ENCODE measurements at places on chromosomes 5 and 9.

- no peak for DNase-seq
Measured at GRCh38 chr5:152470167-152470566, 65.1 kb upstream of the NMUR2 start.

- no peak for DNase-seq
Measured at GRCh38 chr5:146642410-146642809, 126.4 kb upstream of the GPR151 start.

- DNase-seq: no peak
Measured at GRCh38 chr9:130234340-130235260, 31.0 kb upstream of the HMCN2 start.

DNA sequence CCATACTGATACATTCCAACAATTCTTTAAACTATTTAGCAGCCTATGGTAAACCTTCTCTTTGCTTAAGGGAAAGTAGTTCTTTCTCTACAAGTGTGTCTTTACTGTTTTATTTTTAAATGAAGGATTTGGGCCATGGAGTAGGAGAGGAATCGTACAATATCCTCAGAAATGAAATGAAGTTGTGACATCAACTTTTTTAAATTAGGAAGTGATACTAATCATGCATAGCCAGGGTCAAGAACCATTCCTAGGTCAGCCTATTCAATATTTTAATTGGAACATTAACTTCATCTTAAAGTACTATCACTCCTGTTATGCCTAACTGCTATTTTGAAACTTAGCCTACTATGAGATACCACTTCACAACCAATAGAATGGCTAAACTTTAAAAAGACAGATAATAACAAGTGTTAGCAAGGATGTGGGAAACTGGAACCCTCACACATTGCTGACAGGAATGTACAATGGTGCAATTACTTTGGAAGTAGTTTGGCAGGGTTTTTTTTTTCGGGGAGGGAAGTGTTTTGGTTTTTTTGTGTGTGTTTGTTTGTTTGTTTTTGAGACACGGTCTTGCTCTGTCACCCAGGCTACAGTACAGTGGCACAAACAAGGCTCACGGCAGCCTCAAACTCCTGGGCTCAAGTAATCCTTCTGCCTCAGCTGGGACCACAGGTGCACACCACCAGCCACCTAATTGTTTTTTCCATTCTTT is 10.7 kb downstream of the AGTPBP1 start:
- no peak for DNase-seq

GRCh38 chr9:124487260-124488182 is 19.7 kb downstream of the NR5A1 start:
- no peak for DNase-seq

DNA sequence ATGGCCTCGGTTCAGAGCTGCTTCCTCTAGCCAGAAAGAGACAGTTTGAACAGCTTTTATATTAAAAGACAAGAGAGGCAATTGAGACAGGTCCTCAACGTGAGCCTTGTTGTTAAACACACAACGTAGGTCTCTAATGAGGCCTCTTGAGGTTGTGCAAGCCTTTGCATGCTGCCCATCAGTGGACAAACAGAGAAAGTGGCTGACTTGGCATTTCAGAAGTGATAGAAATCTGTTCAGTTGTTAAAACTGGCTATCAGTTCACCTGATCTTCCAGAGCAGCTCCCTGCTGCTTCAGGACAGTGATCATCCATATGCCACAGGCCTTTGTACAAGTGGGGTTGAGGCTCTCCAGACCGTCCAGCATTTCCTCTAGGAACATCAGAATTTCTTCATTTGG is 58.8 kb downstream of the MROH2B start:
- DNase-seq: no peak
